ENCODE measurements at places on chromosomes 6 and 20. TPM values are rescaled to one million over a fixed set of nuclear protein-coding genes. Genes with fewer than 3 reads are reported as not detected.

Gene LAMP5
- total RNA-seq: not detected

Gene NKX2-2
- total RNA-seq: not detected

Gene GLP1R
- not detected for total RNA-seq

Gene GRM1
- 0.65 TPM for total RNA-seq

Gene FIG4
- total RNA-seq: 6.7 TPM

Gene RPL7L1
- total RNA-seq: 107 TPM

Gene TENT5A
- 3.3 TPM for total RNA-seq

Gene ZNF311
- total RNA-seq: 0.92 TPM

Gene ADTRP
- total RNA-seq: 1.8 TPM

Gene TRIM40
- total RNA-seq: not detected

Gene DSE
- 51.7 TPM for total RNA-seq

Gene DLK2
- 21.3 TPM for total RNA-seq

Gene MRAP2
- 0.46 TPM for total RNA-seq

Gene PRR18
- total RNA-seq: not detected

Gene CST4
- total RNA-seq: not detected

Gene SERPINB1
- total RNA-seq: 299 TPM

Gene KCNQ2
- total RNA-seq: not detected

Gene SLC23A2
- 9.2 TPM for total RNA-seq

Gene PLCB4
- 4.4 TPM for total RNA-seq

Gene POPDC3
- total RNA-seq: 3.3 TPM

Gene KIAA1755
- not detected for total RNA-seq
